ENCODE measurements at places on chromosomes 4 and X. TPM values are rescaled to one million over a fixed set of nuclear protein-coding genes. Genes with fewer than 3 reads are reported as not detected.
A peak's percentile ranks its signal among the peaks of the same experiment; 100 is the strongest.

SCML1 gene
- 10.4 TPM for total RNA-seq

NXF3 gene
- total RNA-seq = not detected

CXorf66 gene
- total RNA-seq = not detected

SLC2A9 gene
- 4.8 TPM for total RNA-seq

- peaks cover 2% of the 10 kb centered on the region for H3K36me3 ChIP-seq
- no peak for DNase-seq
- no peaks in the 10 kb centered on the region for H3K4me1 ChIP-seq
- no peak overlapping the region for H3K4me3 ChIP-seq
- no peaks in the 10 kb centered on the region for H3K27me3 ChIP-seq
Measured at GRCh38 chr4:151940926-151941617, 180.3 kb upstream of the GATB start.

DNA sequence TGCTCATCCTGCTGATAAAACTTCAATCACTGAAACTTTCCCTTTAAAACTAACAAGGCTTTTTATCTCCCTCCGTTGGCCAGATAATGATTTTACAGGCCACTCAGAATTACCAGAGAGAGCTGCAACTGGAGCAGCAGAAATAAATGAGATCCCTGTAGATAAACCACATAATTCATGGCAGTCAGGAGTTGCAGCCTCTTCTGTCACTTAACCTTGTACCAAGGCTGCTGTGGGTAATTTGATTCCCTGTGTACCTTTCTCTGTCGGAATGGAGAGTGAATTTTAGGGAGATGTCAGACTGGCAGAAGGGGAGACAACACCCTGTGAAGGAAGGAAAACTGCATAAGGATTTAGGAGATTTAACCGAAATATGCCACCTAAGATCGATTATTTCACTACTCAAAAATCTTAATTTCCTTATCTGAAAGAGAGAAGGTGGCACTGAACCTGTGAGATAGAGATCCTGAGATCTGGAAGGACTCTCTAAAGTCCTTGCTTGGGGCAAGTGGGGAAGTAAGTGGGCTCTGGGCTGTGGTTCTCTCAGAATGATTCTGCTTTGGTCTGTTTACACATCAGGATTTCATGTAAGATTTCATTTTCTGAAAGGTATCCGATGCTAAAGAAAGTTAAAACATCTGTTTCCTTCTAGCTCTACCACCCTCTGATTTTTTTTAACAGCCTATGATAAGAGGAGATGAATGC lies 14.3 kb upstream of the TSPAN5 start:
- H3K27ac ChIP-seq = no peak overlapping the region
- no peak overlapping the region for H3K4me3 ChIP-seq
- H3K36me3 ChIP-seq = no peaks in the 10 kb centered on the region
- no peak for DNase-seq
- peaks cover 22% of the 10 kb centered on the region for H3K4me1 ChIP-seq

DNA sequence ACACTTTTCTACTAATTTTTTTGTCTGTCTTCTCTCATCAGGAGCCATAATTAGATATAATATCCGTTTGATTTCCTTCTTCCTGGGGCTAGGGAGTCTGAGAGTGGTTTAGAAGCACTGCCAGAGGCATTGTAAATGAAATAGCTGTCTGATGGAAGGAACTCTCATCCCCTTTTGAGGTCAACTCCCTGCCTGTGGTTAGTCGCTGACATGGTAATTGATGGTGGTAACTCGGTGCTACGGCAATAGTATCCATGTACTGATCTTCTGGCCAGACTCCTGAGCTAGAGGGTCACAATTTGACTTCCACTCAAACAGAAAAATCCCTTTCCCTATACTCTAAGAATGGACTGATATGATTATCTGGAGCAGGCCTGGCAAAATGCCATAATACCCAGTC lies 108.1 kb upstream of the TRPC5 start:
- H3K4me3 ChIP-seq = no peak overlapping the region
- no peaks in the 10 kb centered on the region for H3K27me3 ChIP-seq
- H3K4me1 ChIP-seq = no peaks in the 10 kb centered on the region
- no peak overlapping the region for H3K27ac ChIP-seq
- no peak for DNase-seq

- no peaks in the 10 kb centered on the region for H3K36me3 ChIP-seq
- H3K4me1 ChIP-seq = peaks cover 6% of the 10 kb centered on the region
- no peak overlapping the region for H3K27ac ChIP-seq
- no peak overlapping the region for H3K4me3 ChIP-seq
- no peaks in the 10 kb centered on the region for H3K27me3 ChIP-seq
Measured at GRCh38 chrX:24553011-24553410, 87.9 kb downstream of the PDK3 start.

- no peaks in the 10 kb centered on the region for H3K36me3 ChIP-seq
- no peaks in the 10 kb centered on the region for H3K27me3 ChIP-seq
- peaks cover 6% of the 10 kb centered on the region for H3K4me1 ChIP-seq
- H3K4me3 ChIP-seq = no peak overlapping the region
Measured at GRCh38 chrX:139905051-139905450, 27.8 kb downstream of the ATP11C start.

GRCh38 chr4:4480685-4481398 lies 61.0 kb downstream of the STX18 start:
- H3K27ac ChIP-seq = peak overlapping the region; percentile 66
- no peaks in the 10 kb centered on the region for H3K36me3 ChIP-seq
- H3K4me3 ChIP-seq = no peak overlapping the region
- H3K4me1 ChIP-seq = peaks cover 25% of the 10 kb centered on the region
- H3K27me3 ChIP-seq = no peaks in the 10 kb centered on the region

GRCh38 chr4:151117371-151117962 lies 18.0 kb downstream of the RPS3A start:
- H3K36me3 ChIP-seq = peaks cover 15% of the 10 kb centered on the region
- no peaks in the 10 kb centered on the region for H3K27me3 ChIP-seq
- peak overlapping the region; percentile 28 for H3K27ac ChIP-seq
- peak; percentile 71 for DNase-seq
- peaks cover 2% of the 10 kb centered on the region for H3K4me1 ChIP-seq

GRCh38 chr4:76105652-76106051 lies 31.1 kb downstream of the ART3 start:
- H3K36me3 ChIP-seq = no peaks in the 10 kb centered on the region
- no peak overlapping the region for H3K4me3 ChIP-seq

DNA sequence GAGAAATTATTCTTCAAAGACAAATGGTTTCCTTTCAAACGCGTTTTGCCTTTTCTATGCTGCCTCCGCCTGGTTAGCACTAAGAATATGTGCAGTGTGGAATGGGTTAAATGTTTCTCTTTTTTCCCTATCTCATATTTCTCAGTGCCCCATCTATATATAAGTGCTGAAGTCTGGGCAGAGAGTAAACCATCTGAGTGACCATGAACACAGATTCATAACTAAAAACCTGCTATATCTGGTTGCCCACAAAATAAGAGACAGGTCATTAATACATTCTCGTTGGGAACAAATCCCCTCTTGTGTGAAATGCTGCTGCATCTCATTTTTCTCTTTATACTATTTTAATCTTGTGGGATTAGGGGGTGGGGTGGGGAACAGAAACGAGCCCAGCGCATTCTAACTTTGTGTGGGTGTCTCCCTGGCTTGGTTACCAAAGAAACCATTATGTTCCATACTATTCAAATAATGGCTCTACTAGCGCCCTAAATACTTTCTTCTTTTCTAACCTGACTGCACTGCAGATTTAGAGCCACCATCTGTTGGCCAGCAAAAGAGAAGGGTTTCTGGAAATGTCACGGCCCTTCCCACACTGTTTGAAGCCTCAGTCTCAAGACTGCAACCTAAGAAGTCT lies 42.2 kb upstream of the PTCHD1 start:
- H3K27ac ChIP-seq = no peak overlapping the region
- DNase-seq = no peak
- H3K4me3 ChIP-seq = no peak overlapping the region
- H3K27me3 ChIP-seq = no peaks in the 10 kb centered on the region
- H3K4me1 ChIP-seq = peaks cover 20% of the 10 kb centered on the region

DNA sequence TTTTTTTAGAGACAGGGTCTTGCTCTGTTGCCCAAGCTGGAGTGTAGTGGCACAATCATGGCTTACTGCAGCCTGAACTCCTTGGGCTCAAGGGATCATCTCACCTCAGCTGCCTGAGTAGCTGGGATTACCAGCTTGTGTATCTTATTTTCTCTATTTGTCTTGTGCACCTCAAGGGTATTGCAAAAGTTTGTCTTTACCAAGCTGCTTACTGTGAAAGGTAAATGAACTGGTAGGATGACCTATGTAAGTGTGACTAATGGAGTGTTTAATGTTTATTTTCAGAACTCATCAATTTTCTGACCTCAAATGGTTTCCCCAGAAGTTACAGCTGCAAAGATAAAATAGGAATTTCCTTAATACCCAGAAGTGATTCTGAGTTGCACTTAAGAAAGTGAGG lies 5.3 kb upstream of the FGA start:
- peaks cover 22% of the 10 kb centered on the region for H3K4me1 ChIP-seq
- DNase-seq = no peak
- H3K36me3 ChIP-seq = no peaks in the 10 kb centered on the region
- no peak overlapping the region for H3K4me3 ChIP-seq
- H3K27ac ChIP-seq = no peak overlapping the region

DNA sequence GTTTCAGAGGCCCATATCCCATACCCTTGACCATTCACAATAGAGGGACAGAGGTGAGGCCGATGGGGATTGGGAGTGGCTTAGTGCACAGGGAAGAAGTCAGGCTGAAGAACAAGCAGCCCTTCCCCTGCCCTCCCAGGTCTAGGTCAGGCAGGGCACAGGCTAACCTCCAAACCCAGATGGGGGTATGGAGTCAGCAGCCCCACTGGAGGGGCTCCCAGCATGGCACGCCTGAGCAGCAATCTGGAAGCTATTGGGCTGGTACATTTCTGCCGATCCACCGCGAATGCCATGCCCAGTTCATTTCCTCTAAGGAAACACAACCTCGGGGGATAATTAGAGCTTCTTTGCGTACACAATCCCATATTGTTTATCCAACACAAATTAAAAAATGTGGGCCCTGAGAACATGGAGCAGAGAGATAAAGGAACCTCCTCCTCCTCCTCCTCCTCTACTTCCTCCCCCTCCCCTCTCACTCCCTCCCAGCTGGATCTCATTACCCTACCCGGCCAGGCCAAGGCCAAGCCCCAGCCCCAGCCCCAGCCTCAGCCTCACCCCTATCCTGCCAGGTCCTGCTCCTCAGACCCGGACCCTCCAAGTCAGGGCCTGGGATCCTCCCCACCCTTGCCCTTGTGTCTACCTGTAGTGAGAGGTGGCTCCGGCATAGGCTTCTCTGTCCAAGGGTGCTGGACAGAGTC lies 83.0 kb downstream of the PJA1 start:
- H3K4me3 ChIP-seq = no peak overlapping the region
- H3K36me3 ChIP-seq = no peaks in the 10 kb centered on the region
- no peaks in the 10 kb centered on the region for H3K27me3 ChIP-seq
- no peak for DNase-seq
- H3K27ac ChIP-seq = no peak overlapping the region

- no peaks in the 10 kb centered on the region for H3K27me3 ChIP-seq
- no peak for DNase-seq
- H3K4me3 ChIP-seq = no peak overlapping the region
- H3K27ac ChIP-seq = peak overlapping the region; percentile 71
Measured at GRCh38 chrX:18099745-18100144, 120.9 kb downstream of the BEND2 start.

SAP30 gene
- 16.8 TPM for total RNA-seq

NLRP2B gene
- not detected for total RNA-seq

DNA sequence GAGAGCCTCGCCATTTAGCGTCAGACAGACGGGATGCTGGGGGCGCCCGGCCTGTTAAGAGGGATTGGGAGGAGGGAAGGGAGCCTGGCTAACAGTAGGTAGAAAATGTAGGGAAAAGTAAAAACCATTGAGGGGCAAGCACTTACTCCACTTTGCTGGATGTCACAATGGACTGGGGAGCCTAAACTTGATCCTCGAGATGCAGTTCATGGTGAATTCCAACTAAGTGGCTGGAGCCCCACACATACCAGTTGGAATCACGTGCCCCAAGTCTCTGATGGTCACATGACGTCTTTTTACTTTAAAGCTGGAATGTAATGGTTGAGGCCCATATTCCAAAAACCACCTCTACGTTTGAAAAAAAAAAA lies 1.5 kb downstream of the PLS3 start:
- H3K4me1 ChIP-seq = peaks cover 56% of the 10 kb centered on the region
- no peak for DNase-seq
- H3K4me3 ChIP-seq = peak overlapping the region; percentile 99
- no peaks in the 10 kb centered on the region for H3K27me3 ChIP-seq

DNA sequence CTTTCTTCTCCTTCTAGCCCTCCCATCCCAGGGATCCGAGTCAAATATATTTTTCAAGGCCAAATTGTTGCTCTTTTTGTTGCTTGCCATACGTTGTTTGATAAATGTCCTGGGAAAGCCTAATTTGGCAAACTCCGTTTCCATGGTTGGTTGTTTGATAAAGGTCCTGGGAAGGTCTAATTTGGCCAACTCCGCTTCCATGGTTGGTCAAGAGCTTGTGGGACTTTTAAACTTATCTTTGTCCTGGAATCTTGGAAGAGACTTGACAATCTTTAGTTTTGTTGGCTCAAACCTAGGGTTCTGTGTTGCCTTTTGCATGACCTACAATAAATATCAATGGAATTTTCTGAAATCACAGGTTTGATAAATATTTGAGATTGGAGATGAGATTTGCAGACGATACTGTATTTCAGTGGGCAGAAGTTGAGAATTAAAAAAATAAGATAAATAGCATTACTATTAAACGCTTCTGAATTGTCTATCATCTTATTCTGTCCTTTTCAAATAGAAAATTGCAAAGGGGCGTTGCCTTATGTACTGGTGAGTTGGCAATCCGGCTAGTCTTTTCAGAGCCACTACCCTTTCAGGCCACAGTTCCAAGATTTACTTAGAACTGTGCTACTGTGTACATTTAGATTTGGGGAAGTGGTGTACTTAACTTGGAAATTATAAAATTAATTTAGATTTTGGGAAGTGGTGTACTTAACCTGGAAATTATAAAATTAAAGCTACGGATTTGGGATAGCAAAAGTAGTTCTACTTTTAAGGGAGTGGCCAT lies 804 bp downstream of the OSTC start:
- H3K4me1 ChIP-seq = peaks cover 15% of the 10 kb centered on the region
- H3K27ac ChIP-seq = peak overlapping the region; percentile 97
- H3K4me3 ChIP-seq = peak overlapping the region; percentile 85
- DNase-seq = no peak

- no peaks in the 10 kb centered on the region for H3K36me3 ChIP-seq
- H3K4me3 ChIP-seq = no peak overlapping the region
- H3K27ac ChIP-seq = peak overlapping the region; percentile 89
- DNase-seq = no peak
Measured at GRCh38 chr4:76011700-76012387, 4.5 kb upstream of the CXCL9 start.

- H3K4me3 ChIP-seq = no peak overlapping the region
- no peaks in the 10 kb centered on the region for H3K36me3 ChIP-seq
- DNase-seq = no peak
- peaks cover 2% of the 10 kb centered on the region for H3K27me3 ChIP-seq
- no peaks in the 10 kb centered on the region for H3K4me1 ChIP-seq
- H3K27ac ChIP-seq = no peak overlapping the region
Measured at GRCh38 chrX:15160558-15161095, 109.3 kb downstream of the ASB9 start.

- no peak overlapping the region for H3K4me3 ChIP-seq
- H3K36me3 ChIP-seq = peaks cover 7% of the 10 kb centered on the region
- H3K27me3 ChIP-seq = no peaks in the 10 kb centered on the region
- H3K27ac ChIP-seq = no peak overlapping the region
- no peak for DNase-seq
Measured at GRCh38 chr4:123661080-123661737, 264.6 kb downstream of the SPRY1 start.

GRCh38 chrX:119071381-119071780 lies 1.4 kb upstream of the CT47C1 start:
- H3K27ac ChIP-seq = no peak overlapping the region
- no peak overlapping the region for H3K4me3 ChIP-seq
- no peaks in the 10 kb centered on the region for H3K36me3 ChIP-seq
- no peaks in the 10 kb centered on the region for H3K4me1 ChIP-seq
- DNase-seq = no peak

Data from mesothelial cell of epicardium (in vitro differentiated cells).